ENCODE measurements at places on chromosomes 2 and 18. TPM values are rescaled to one million over a fixed set of nuclear protein-coding genes. Genes with fewer than 3 reads are reported as not detected.

Gene DSEL
- total RNA-seq, result 2.8 TPM

Gene TUBA3E
- total RNA-seq, result not detected

Gene HMSD
- not detected for total RNA-seq

Gene BOLL
- not detected for total RNA-seq

Gene MC2R
- total RNA-seq, result not detected

Gene ALPP
- not detected for total RNA-seq

Gene UPP2
- total RNA-seq, result not detected

Gene ANKRD30B
- total RNA-seq, result 3.1 TPM

Gene CELF4
- total RNA-seq, result not detected

Gene GRHL1
- total RNA-seq, result 0.34 TPM

Gene FKBP7
- 40.3 TPM for total RNA-seq

Gene CLEC4F
- total RNA-seq, result not detected

Gene ITGB6
- 0.15 TPM for total RNA-seq

Gene FER1L5
- total RNA-seq, result under 0.01 TPM

Gene PRKAG3
- total RNA-seq, result not detected

Gene SNRPD1
- 10.5 TPM for total RNA-seq

Gene GCG
- total RNA-seq, result not detected

Gene CHAC2
- 10.5 TPM for total RNA-seq

Gene DNER
- 20.3 TPM for total RNA-seq

Gene CDH7
- not detected for total RNA-seq

Gene CNDP2
- 66.8 TPM for total RNA-seq

Gene DHRS9
- not detected for total RNA-seq

Gene DSG4
- total RNA-seq, result not detected

Gene SCN7A
- total RNA-seq, result not detected

Gene ATP6V1B1
- total RNA-seq, result 0.73 TPM

Gene NYAP2
- total RNA-seq, result not detected

Gene CCBE1
- total RNA-seq, result not detected

Gene IL36G
- not detected for total RNA-seq

Gene LDAH
- 32.3 TPM for total RNA-seq

Gene NOSTRIN
- not detected for total RNA-seq

Gene CAPN13
- 0.36 TPM for total RNA-seq

Gene IL18RAP
- not detected for total RNA-seq

Gene UNC80
- 0.34 TPM for total RNA-seq

Gene NOP58
- total RNA-seq, result 120 TPM

Gene NGEF
- not detected for total RNA-seq

Gene IL36RN
- total RNA-seq, result not detected

Gene IL36A
- not detected for total RNA-seq

Gene CROCC2
- under 0.01 TPM for total RNA-seq

Gene FLACC1
- total RNA-seq, result 3.1 TPM

Gene FTCDNL1
- 5.8 TPM for total RNA-seq

Gene CETN1
- total RNA-seq, result not detected

Gene MALL
- 4.7 TPM for total RNA-seq

Gene LRATD1
- not detected for total RNA-seq

Gene DUSP2
- total RNA-seq, result 1.0 TPM

Gene C2orf76
- 11.4 TPM for total RNA-seq

Gene SFTPB
- total RNA-seq, result not detected

Gene DSC3
- total RNA-seq, result not detected

Gene DYTN
- not detected for total RNA-seq

Data from melanocyte of skin (primary cell).